ENCODE measurements at places on chromosomes 3 and 15. TPM values are rescaled to one million over a fixed set of nuclear protein-coding genes. Genes with fewer than 3 reads are reported as not detected.

Gene GP5
- total RNA-seq = 0.35 TPM

Gene CHRM5
- not detected for total RNA-seq

Gene SLC9C1
- 1.2 TPM for total RNA-seq

- H3K27me3 ChIP-seq = no peaks in the 10 kb centered on the region
- no peaks in the 10 kb centered on the region for H3K36me3 ChIP-seq
- no peak for DNase-seq
- H3K4me1 ChIP-seq = no peaks in the 10 kb centered on the region
Observed at GRCh38 chr3:60268123-60268522, 983.1 kb downstream of the FHIT start.

Gene ILDR1
- 0.22 TPM for total RNA-seq

DNA sequence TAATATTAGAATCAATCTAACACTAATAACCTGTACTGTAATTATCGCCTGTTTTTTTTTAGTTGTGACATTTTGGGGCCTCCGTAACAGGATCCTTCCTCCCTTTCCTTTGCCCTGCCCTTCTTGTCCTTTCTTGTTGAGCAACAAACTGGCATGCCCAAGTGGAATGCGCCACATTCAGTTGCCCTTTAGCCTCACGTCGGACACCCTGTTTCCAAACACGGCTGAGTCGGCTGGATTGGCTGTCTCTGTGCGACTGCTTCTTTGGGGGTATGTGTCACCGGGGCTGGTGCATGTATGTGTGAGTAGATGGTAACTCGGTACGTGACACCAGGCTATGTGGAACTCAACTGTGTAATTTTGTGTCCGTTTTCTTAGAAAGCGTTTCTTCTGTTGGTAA, 24.1 kb downstream of the TRAK1 start:
- H3K4me3 ChIP-seq = no peak overlapping the region
- DNase-seq = no peak
- H3K27me3 ChIP-seq = no peaks in the 10 kb centered on the region
- H3K27ac ChIP-seq = no peak overlapping the region
- peaks cover 2% of the 10 kb centered on the region for H3K36me3 ChIP-seq
- H3K4me1 ChIP-seq = peaks cover 23% of the 10 kb centered on the region

DNA sequence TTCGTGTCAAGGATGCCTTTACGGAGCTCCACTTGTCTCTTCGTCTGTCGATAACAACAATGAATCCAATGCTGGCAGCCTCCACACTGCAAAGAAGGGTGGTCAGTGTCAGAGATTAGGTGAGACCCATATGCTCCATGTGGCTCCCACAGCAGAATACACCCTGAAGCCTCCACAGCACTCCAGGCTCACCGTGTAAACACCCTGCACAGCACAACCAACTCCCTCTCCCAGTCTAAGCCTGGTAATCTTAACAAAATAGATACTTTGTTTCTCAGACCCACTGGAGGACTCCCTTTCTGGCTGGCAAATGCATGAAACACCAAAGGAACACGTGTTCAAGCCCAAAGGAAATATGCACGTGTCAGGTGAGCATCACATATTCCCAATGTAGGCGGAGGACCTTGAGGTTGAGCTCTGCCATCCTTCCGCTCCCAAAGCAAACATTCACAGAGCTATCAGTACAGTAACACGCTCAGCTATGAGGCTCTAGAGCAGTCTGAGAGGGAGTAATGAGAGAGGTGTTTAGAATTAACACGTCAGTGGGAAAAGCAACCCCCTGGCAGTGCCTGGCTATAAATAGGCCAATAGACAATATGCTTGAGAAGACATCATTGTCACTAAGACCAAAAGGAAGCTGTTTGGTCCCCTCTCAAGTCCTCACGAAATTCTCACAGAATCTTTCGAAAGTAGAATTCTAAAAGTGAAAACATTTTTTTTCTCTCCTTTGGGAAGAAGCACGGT, 86.7 kb downstream of the MCF2L2 start:
- no peak for DNase-seq
- H3K27ac ChIP-seq = no peak overlapping the region
- H3K27me3 ChIP-seq = no peaks in the 10 kb centered on the region
- no peaks in the 10 kb centered on the region for H3K4me1 ChIP-seq

- H3K27me3 ChIP-seq = no peaks in the 10 kb centered on the region
- DNase-seq = no peak
- no peaks in the 10 kb centered on the region for H3K36me3 ChIP-seq
- no peaks in the 10 kb centered on the region for H3K4me1 ChIP-seq
- no peak overlapping the region for H3K4me3 ChIP-seq
Observed at GRCh38 chr3:107315141-107315540, 62.1 kb upstream of the CCDC54 start.

- H3K4me3 ChIP-seq = peak overlapping the region; percentile 70
- peaks cover 2% of the 10 kb centered on the region for H3K36me3 ChIP-seq
- no peaks in the 10 kb centered on the region for H3K27me3 ChIP-seq
- DNase-seq = peak; percentile 43
- peak overlapping the region; percentile 93 for H3K27ac ChIP-seq
- H3K4me1 ChIP-seq = peaks cover 36% of the 10 kb centered on the region
Observed at GRCh38 chr3:49470714-49471420, 800 bp downstream of the DAG1 start.

GRCh38 chr3:34146596-34146995, 348.2 kb downstream of the PDCD6IP start:
- no peaks in the 10 kb centered on the region for H3K36me3 ChIP-seq
- H3K4me1 ChIP-seq = no peaks in the 10 kb centered on the region
- no peaks in the 10 kb centered on the region for H3K27me3 ChIP-seq
- no peak for DNase-seq
- no peak overlapping the region for H3K4me3 ChIP-seq
